ENCODE measurements at places on chromosomes 6 and 20.

GRCh38 chr20:34110745-34111641 is 1.1 kb downstream of the EIF2S2 start:
- peak; percentile 60 for DNase-seq

GRCh38 chr6:64732888-64733287 is 974.1 kb downstream of the EYS start:
- no peak for DNase-seq

DNA sequence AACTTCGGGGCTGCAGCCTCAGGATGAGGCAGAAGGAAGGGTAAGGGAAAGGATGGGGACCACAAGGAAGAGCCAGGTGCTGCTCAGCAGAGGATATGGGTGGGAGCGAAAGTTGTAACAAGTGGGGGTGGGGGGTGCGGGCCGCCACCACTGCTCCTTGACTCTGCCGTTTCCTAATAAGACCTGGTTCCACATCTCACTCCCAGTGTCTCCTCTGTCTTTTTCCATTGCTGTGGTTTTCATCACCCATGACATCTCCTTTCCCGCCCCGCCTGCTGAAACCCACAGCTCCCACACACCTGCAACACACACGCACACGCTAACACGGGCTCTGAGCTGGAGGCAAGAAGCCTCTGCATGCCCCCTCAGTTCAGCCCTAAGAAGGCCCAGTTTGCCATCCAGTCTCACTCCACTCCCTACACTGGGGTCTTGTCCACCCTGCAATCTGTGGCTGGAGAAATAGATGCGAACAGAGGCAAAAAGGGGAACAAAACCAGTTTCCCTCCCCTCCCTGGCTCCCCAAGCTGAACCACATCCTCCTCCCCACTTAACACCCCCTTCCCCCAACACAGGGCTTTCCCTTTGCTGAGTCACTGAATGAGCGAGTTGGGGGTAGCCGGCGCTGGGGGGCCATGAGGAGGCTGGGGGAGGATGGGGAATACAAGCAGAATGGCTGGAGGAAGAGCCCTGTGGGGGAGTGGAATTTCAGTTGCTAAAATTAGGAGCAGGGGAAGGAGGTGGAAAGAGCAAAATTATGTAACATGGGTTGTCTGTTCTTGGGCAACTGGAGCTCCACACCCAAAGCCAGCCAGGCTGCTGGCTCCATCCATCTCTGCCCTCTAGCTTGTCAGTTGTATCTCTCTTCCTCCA is 11.5 kb downstream of the NFKBIL1 start:
- peak; percentile 43 for DNase-seq

GRCh38 chr6:45757443-45758130 is 258.1 kb downstream of the CLIC5 start:
- no peak for DNase-seq
